ENCODE measurements at places on chromosomes 3 and 15. TPM values are rescaled to one million over a fixed set of nuclear protein-coding genes. Genes with fewer than 3 reads are reported as not detected.

CCR4 gene
- total RNA-seq, result under 0.01 TPM

PLA2G4E gene
- total RNA-seq, result not detected

FBXL2 gene
- total RNA-seq, result 18.2 TPM

VIPR1 gene
- 3.2 TPM for total RNA-seq

AQP9 gene
- total RNA-seq, result 0.07 TPM

NAA80 gene
- 10.0 TPM for total RNA-seq

ENTPD3 gene
- 0.13 TPM for total RNA-seq

ZCWPW2 gene
- total RNA-seq, result 0.13 TPM

PPIB gene
- total RNA-seq, result 648 TPM

CSPG4 gene
- 0.13 TPM for total RNA-seq

SAMD7 gene
- not detected for total RNA-seq

FOXL2NB gene
- 0.14 TPM for total RNA-seq

NIPA2 gene
- 118 TPM for total RNA-seq

LRRC31 gene
- total RNA-seq, result not detected

CHL1 gene
- not detected for total RNA-seq

PSMA4 gene
- total RNA-seq, result 449 TPM

CIAO2A gene
- total RNA-seq, result 83.8 TPM

ACAP2 gene
- total RNA-seq, result 87.0 TPM

XCR1 gene
- not detected for total RNA-seq

AP3B2 gene
- total RNA-seq, result not detected

MESP2 gene
- total RNA-seq, result 0.14 TPM

Measured in thoracic aorta endothelial cell (primary cell).